ENCODE measurements at places on chromosomes 16 and 17. TPM values are rescaled to one million over a fixed set of nuclear protein-coding genes. Genes with fewer than 3 reads are reported as not detected.

The DLG4 gene
- total RNA-seq, result 5.3 TPM

The CCDC200 gene
- not detected for total RNA-seq

DNA sequence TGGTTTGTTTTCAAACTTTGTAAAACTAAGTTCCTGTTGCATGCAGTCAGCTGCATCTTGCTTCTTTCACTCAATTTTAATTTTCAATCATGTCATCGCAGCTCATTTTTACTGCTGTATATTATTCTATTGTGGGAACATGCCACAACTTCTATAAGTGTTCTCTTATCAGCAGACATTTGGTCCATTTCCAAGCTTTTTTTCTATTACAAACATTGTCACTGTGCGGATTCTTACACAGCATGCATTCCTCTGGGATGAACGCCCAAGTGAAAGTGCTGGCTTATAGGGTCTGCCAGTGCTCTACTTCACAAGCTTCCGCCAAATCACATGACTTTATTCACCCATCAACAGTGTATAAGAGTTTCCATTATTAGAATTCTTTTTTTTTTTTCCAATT, 22.7 kb downstream of the GINS3 start:
- peak; percentile 74 for DNase-seq

GRCh38 chr17:48756830-48757251, 28.3 kb upstream of the HOXB13 start:
- DNase-seq, result no peak

DNA sequence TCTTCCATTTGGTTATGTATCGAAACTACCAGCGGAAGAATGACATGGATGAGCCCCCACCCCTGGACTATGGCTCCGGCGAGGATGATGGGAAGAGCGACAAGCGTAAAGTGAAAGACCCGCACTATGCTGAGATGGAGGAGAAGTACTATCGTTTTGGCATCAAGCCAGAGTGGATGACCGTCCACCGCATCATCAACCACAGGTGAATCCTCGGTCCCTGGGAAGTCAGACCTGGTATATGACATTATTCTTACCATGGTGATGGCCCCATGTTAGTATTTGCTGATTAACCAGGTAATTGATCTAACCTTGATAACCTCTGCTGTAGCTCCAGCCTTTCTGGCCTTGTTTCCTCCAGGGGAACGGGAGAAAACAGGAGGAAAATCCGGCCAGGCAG, 8.5 kb downstream of the CHD3 start:
- no peak for DNase-seq

The ZNF319 gene
- 2.2 TPM for total RNA-seq

The CLDN9 gene
- total RNA-seq, result not detected

- DNase-seq, result no peak
These were observed 3.6 kb upstream of the ARL4D start for GRCh38 chr17:43395165-43395564.

DNA sequence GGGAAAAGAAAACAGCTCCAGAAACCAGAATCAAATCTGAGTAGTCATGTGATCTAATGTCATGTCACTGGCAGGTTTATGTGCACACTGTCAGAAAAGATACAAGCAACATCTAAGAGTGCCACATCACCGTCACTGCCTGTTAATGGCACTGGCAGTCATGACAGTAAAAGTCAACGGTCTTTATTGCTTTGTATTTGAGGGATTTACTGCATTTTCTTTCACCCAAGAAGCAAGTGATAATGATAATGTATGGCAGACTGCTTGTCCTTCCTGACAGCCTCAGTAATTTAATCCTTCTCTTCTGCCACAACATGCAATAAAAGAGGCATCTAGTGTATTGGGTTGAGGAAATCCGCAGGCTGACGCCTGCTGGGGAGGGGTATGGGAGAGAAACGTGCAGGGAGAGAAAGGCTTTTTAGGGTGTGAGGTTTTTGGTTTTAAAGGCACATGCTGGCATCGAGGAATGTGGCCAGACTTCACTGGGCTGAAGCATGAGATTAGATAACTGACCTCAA, 92.4 kb downstream of the RPGRIP1L start:
- DNase-seq, result no peak

The TEKT3 gene
- total RNA-seq, result not detected

DNA sequence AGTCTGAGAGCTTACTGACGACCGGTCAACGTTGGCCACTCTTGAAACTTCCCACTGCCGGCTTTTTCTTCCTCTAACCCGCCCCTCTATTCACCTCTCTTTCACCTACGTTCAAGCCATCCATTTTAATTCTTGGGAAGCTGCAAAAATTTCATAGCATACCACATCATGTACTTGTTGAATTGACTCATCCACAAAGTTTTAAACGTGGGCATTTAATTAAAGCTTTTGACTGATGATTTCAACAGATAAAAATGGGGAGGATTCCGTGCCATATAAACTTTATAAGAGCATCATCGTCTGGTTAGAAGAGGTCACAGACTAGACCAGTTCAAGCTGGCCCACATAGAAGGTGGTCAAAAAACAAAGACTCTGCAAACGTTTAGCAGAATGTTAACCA, 22.5 kb downstream of the VPS53 start:
- DNase-seq, result no peak

The CPHXL2 gene
- total RNA-seq, result not detected

The ADCY9 gene
- total RNA-seq, result 6.7 TPM

GRCh38 chr16:72284042-72284789, 112.3 kb upstream of the PMFBP1 start:
- DNase-seq, result no peak

GRCh38 chr16:77885571-77886295, 97.4 kb downstream of the VAT1L start:
- peak; percentile 31 for DNase-seq

The CSH2 gene
- not detected for total RNA-seq

The RAPGEFL1 gene
- 0.39 TPM for total RNA-seq

The CCDC144A gene
- total RNA-seq, result 0.77 TPM

DNA sequence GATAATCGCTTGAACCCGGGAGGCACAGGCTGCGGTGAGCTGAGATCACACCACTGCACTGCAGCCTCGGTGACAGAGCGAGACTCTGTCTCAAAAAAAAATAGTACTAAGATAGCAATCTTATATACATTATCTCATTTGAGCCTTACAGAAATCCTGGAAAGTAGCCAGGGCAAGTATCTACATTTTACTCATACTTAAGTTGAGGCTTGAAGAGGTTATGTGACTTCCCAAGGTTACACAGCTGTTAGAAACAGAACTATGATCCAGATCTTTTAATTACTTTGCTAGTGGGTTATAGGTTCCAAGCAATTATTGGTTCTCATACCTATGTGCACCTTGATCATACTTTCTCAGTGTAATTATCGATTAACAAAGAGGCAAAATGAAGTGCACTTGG, 15.4 kb downstream of the C17orf78 start:
- DNase-seq, result no peak

DNA sequence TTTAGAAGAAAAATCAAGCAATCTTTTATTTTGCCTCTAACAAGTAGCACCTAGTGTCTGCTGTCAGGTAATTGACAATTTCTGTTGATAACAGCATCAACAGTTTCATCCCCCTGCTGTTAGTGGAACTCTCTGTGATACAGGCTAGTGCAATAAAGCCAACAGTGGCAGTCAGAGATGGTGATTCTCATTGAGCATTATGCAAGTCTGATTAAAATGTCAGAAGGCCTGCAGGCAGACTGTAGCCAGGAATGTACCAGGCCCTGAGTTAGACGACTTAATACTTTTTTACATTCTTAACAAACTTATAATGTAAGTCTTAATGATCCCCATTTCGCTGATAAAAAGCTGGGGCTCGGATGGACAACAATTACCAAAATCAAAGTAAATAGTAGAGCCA, 14.6 kb downstream of the CYLD start:
- DNase-seq, result no peak

DNA sequence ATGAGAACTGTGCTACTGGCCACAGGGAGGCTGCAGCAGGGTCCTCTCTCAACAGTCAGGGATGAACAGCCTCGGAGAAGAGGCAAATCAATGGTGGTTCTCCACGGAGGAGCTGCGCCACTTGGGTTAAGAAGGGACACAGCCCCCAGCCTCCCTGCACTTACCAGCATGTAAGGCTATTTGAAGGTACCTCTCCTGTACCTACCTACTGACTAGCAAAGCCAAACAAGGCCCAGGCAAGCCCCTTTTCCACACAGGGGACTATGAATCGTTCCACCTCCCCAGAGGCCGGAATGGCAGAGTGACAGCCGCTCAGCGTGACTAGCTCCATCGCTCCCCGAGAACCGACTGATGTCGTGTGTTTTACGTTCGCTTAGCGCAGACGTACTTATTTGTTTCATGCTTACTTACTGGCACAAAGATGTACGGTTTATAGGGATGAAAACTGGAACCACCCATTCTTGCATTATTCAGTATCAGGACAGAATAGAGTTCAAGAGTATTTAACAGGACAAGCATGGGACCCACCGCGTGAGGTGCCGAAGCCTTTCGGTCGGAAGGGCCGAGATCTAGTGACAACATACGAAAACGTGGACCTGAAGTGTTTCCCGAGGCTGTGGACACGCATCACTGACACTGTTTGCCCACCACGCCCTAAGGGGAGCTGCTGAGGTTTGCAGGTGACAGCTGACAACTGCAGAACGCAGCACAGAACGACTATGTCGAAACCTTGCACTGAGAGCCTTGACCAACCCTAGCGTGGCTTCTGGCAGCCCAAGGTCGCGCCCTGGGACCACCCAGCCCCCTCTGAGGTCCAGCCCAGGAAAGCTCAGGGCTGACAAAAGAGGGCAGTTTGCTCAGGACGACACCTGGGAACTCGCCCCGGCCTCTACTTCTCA, 1.0 kb downstream of the TEPSIN start:
- no peak for DNase-seq

The ITGAD gene
- not detected for total RNA-seq

The WNK4 gene
- 2.4 TPM for total RNA-seq

GRCh38 chr16:86019446-86020047, 120.6 kb downstream of the IRF8 start:
- DNase-seq, result no peak

The MT1G gene
- not detected for total RNA-seq

GRCh38 chr17:48426019-48426665, 3.9 kb downstream of the SKAP1 start:
- DNase-seq, result no peak

The ERN1 gene
- 14.3 TPM for total RNA-seq

The SIRT7 gene
- 11.9 TPM for total RNA-seq

The RHBDF1 gene
- 14.5 TPM for total RNA-seq

DNA sequence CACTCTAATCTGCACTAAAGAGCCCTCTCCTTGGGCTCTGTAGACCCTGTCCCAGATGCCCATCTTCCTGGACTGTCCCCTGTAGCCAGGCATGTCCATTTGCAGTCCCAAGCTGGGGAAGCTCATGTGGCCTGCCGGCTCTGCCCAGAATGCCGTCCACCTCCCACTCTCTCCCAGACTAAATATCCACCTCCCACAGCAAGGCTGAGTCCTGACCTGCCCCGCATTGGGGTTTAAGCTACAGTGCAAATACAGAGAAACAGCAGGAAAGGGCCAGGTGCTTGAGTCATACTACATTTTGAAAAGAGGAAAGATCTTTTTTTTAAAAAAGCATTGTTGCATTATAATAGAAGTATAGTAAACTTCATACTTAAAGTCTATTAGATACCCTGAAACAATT, 3.0 kb downstream of the ST6GALNAC2 start:
- no peak for DNase-seq

DNA sequence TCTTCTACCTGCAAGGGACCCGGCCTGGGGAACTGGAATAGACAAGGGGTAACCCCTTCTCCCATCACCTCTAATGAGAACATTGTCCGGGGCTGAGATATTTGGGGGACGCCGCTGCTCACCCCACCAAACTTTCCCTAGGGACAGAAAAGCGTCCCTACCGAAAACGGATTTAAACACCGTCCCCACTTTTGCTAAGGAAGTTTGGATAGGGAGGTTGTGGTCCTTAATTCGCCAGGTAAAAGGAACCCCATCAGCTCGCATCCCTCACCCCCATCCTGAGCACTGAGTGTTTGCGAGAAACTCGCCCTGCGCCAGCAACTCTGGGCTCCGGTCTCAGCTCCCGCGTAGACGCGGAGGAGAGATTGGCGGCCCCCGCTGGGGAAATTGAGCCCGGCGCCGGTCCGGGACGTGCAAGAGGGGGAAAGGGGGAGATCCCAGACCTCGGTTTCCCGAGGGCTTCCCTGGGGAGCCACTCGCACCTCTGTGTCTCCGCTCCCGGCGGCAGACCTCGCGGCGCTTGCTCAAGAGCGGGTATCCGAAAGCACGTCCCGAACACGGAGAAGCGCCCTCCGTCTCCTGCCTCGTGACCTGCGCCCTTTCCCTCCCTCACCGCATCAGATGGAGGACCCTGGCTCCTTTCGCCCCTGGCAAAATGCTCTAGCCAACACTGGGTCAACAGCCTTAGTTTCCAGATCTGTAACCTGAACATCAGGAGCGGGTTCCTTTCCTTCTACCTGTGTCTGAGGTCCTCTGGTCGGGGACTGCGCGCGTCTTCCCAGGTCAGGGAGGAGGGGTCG, 3.1 kb upstream of the SOX9 start:
- no peak for DNase-seq

The MYO15B gene
- 5.3 TPM for total RNA-seq

DNA sequence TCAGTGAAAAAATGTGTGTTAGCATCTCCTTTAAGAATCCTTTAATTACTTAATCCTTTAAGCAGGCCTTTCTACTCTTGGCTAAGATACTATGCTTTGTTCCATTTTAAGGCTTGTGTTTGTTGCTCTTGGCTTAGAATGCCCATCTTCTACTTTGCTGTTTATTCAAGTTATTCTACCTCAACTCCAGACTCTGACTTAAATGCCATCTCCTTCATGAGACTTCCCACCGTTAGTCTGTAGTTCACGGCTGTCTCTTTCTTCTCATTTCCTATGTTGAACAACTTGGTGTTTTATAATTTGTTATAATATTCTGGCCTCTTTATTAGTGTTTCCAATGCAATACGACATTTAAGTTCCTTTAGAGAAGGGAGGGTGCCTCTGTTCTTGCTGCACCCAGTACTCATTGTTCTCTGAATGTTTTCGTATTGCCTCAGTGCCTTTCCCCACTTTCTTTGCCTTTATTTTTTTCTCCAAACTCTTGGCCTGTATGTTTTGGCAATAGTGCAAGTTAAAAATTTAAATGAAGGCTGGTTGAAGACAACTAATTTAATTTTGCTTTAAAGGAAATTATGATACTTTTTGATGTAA, 6.1 kb upstream of the KRT10 start:
- no peak for DNase-seq

The NME4 gene
- total RNA-seq, result 45.4 TPM

- no peak for DNase-seq
These were observed 21.6 kb downstream of the VASN start for GRCh38 chr16:4393240-4393600.

GRCh38 chr16:56852401-56852730, 12.6 kb upstream of the SLC12A3 start:
- no peak for DNase-seq

- DNase-seq, result no peak
These were observed 45.9 kb downstream of the CDH13 start for GRCh38 chr16:82672676-82673075.

The HBZ gene
- not detected for total RNA-seq
